ENCODE measurements at places on chromosomes 11 and 22.

DNA sequence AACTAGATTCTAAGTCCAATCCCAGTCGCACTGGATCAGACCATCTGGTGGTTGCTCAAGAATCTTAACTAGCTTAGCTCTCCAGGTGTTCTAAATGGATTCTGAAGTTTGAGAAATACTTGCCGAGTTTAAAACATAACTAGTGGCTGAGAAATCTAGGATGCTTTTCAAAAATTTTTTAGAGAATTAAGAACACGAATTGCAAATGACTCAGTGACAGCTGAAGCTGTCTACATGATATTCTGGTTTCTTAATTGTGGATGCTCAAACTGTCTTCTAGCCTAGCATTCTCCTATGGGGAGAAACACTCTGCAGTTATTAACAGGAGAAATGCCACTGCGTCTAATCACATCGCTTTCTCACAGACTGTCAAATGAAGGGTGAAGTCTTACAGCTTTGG is 20.2 kb upstream of the TP53AIP1 start:
- no peak for DNase-seq

- DNase-seq: no peak
These were observed 3.7 kb upstream of the FGF3 start for GRCh38 chr11:69822676-69823494.

DNA sequence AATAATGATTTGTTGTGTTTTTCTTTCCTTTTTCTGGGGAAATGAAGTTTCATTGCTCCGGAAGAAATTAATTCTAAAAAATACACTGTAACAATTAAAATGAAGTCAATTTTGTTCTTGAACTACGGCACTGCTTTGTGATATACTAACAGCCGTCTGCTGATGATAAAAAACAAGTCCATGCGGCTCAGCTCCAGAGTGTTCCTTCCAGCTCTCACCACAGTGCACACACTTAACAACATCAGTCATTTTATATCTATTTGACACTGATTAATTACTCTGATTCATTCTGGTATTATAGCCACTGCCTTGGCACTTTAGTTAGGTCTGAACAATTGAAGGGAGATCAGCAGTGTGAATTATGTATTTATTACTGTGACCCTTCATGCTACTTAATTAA is 97.4 kb upstream of the SLC6A5 start:
- DNase-seq: no peak

DNA sequence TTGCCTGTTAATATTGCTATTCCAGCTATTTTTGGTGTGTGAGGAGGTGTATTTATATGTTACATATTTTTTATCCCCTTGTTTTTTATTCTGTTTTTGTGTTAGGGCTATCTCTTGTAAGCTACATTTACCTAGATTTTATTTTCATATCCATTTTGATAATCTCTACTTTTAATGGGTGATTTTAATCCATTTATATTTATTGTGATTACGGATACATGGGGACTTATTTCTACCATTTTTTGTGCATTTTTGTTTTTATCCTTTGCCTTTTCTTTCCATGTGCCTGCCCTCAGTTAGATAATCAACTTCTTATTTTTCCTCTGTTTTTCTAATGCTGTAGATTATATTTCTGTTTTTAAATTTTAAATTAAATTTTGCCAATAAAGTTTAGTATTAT is 28.3 kb downstream of the PDHX start:
- no peak for DNase-seq

DNA sequence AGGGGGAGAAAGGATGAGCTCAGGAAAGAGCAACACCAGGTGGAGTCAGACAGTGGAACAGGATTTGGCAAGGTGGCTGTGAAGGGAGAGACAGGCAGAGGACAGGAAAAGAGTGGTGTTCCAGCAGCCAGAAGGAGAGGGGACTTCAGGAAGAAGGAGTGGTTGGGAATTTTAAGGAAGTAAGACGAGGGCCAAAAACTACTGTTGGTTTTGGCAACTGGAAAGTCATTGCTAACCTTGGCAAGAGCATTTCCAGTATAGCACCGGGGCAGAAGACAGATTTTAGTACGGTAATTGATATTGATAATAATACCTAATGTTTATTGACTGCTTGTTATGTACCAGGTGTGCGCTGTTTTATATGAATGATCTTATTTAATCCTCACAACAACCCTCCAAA is 15.4 kb upstream of the DDX6 start:
- DNase-seq: no peak

GRCh38 chr11:7484131-7484530 is 1.2 kb upstream of the OLFML1 start:
- DNase-seq: no peak

- no peak for DNase-seq
These were observed 18.6 kb upstream of the OR56A3 start for GRCh38 chr11:5923427-5923776.

- DNase-seq: no peak
These were observed 1.9 kb upstream of the ZDHHC8 start for GRCh38 chr22:20129747-20130014.

DNA sequence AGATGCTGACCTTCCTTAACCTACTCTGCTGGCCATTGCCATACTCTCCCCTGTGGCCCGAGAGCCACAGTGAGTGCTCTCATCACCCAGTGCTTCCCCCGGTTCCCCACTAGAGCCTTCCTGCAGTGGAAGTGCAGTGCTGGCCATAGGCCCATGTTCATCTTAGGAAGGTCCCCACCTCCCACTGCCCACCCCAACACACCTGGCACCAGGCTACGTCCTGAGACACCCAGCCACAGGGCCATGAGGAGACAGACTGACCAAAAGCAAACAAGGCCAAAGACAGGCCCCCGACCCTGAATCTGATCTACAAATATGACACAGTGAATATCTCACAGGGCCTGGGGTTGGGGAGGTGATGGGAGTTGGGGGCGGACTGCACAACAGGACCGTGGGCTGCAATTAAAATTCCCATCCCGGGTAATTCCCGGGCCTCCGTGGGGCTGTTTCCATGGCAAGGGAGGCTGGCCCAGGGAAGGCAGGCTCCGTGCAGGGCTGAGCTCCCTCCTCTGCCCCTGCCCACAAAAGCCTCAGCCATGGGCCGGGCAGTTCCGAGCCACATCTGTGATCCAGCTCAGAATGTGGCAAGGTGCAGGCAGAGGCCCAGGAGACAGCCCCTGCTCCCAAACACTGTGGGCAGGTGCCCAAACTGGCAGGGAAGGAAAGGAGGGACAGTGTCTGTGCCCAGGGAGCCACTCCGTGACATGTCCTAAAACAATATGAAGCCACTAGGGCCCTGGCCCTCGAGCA is 5.1 kb upstream of the CHST1 start:
- DNase-seq: no peak

DNA sequence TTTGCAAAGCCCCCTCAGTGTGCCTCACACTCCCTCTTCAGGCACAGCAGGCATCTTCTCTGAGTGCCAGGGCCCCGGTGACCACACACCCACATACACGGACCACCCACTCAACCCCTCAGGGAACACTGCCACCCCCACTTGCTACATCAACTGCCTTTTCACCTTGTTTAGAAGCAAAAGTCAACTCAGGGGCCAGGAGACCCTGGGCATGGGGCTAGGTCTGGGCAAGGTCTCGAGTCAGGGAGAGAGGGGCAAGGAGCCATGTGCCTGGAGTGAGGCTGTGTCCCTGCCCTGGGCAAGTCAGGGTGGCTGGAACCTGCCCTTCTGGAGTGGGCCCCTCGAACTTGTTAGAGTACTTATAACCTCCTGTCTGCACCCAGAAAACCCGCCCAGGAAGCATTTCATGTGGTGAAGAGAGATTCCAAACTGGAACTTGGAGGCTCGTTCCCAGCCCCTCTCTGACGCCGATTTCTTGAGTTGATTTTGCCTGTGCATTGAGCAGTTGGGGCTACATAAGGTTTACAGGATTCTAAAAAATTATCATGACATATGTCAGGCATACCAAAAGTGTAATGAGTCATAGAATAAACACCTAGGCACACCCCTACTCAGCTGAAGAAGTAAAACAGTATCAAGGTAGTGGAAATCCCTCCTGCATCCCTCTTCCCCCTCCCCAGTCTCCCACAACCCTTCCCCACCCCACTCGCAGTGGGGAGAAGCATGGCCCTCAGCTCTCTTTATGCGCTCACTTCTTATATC is 74.3 kb downstream of the MYEOV start:
- DNase-seq: no peak

Data from stromal cell of bone marrow (primary cell).